Activated T-helper 1 cell treated with anti-CD3 and anti-CD28 coated beads, Interleukin-12 subunit alpha, Interleukin-12 subunit beta, Interleukin-2, Interleukin-4 antibody, amounts not matched to agents 30 ng/mL and 10 ng/mL and 1 ng/mL, durations not matched to agents 14 hours and 24 hours and 36 hours (primary cell): ENCODE measurements at places on chromosomes 1 and 21.

- DNase-seq = no peak
These were observed 22.6 kb downstream of the SLC5A9 start for GRCh38 chr1:48245106-48245505.

GRCh38 chr1:65209005-65209885, 61.2 kb downstream of the AK4 start:
- no peak for DNase-seq

DNA sequence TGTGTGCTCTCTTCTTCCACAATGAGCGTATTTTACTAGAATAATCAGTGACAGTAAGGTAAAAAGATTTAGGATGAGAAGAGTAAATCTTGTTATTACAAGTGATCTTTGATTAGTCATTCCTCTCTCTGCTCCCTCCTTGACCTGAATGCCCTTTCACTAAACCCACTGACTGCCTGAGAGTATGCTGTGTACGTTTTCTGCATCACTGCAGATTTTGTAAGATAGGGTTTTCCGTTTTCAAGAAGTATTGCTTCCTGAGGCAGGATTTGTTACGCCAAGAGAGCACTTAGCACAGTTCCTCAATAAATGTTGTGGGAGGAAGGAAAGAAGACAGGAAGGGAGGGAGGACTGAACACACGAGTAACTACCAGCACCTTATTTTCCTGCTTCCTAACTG, 7.7 kb upstream of the LAMB3 start:
- DNase-seq = no peak

GRCh38 chr21:27152996-27153395, 186.1 kb upstream of the ADAMTS5 start:
- no peak for DNase-seq

DNA sequence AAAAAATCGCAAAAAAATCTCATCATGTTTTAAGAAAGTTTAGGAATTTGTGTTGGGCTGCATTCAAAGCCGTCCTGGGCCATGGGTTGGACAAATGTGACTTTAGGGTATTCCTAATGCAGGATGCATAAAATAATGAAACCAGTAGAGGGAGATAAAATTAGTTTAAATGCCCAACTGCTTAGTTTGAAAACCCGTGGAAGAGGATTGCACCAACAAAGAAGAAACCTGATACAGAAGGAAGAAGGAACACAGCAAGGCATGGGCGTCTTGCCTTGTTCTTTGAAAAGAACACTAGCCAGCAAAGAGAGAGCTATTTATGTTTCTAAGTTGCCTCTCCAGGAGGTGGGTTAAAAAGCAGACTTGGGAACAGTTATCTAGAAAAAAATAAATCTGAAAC, 37.9 kb downstream of the WDR3 start:
- DNase-seq = no peak

GRCh38 chr1:55474168-55474786, 259.1 kb upstream of the USP24 start:
- DNase-seq = no peak

- no peak for DNase-seq
These were observed 2.4 kb downstream of the PAQR7 start for GRCh38 chr1:25873120-25873519.

DNA sequence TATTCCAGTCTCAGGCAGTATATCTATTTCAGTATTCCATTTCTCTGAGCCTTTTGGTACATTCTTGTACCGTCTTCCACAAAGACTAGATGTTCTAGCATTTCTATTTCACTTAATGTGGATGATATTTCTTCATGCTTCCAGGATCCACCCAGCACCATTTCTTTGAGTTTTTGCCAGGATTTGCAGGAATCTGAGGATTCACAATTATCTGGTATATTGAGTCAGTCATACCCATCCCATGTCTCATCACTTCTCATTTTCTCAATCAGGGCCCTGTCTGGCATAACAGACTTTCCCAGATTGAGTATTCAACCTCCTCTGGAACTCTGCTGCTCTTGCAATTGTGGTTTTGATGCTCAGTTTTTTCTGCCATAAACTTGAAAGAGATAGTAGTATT, 20.9 kb upstream of the COL11A1 start:
- no peak for DNase-seq

- DNase-seq = no peak
These were observed 69.3 kb downstream of the SPAG17 start for GRCh38 chr1:118115567-118116295.

DNA sequence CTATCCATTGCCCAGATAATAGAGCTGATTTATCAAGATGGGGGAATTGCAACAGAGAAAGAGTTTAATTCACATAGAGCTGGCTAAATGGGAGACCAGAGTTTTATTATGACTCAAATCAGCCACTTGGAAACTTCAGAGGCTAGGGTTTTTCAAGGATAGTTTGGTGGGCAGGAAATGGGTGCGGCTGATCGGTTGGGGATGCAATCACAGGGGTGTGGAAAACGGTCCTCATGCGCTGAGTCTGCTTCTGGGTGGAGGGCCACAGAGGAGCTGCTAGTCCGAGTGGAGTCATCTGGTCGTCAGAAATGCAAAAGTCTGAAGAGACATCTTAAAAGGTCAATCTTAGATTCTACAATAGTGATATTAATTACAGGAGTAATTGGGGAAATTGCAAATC, 32.0 kb upstream of the FAM89A start:
- no peak for DNase-seq

GRCh38 chr1:12130466-12131130, 36.2 kb upstream of the TNFRSF1B start:
- no peak for DNase-seq

DNA sequence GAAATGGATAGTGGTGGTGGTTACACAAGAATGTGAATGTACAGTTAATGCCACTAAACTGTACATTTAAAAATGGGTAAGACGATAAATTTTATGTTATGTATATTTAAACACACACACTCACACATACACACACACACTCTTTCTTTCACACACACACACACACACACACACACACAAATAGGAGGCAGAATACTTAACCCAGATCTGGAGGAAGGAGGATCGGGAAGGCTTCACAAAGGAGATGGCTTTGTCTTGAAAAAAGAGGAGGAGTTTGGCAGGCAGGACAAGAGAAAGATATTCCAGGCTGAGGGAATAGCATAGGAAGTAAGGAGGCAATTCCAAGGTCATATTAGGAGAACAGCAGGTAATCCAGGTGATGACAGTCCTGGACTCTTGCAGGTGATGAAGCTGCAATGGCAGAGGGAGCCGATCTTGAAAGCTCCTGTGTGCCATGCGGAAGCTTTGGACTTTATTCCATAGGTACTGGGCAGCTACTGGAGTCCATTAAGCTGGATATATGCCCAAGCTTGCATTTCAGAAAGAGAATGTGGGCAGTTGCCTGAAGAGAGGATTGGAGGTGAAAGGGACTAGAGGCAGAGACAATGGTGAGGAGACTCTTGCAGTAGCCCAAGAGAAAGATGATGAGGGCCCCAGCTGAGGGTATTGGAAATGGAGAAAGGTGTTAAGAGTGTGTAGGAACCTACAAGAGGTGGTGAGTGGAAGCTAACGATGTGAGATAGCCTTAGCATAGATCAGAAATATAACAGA, 15.4 kb upstream of the LYST start:
- DNase-seq = no peak

GRCh38 chr1:91036894-91037829, 15.3 kb upstream of the ZNF644 start:
- no peak for DNase-seq

- DNase-seq = no peak
These were observed 83.9 kb downstream of the ADAMTS1 start for GRCh38 chr21:26761174-26761915.

DNA sequence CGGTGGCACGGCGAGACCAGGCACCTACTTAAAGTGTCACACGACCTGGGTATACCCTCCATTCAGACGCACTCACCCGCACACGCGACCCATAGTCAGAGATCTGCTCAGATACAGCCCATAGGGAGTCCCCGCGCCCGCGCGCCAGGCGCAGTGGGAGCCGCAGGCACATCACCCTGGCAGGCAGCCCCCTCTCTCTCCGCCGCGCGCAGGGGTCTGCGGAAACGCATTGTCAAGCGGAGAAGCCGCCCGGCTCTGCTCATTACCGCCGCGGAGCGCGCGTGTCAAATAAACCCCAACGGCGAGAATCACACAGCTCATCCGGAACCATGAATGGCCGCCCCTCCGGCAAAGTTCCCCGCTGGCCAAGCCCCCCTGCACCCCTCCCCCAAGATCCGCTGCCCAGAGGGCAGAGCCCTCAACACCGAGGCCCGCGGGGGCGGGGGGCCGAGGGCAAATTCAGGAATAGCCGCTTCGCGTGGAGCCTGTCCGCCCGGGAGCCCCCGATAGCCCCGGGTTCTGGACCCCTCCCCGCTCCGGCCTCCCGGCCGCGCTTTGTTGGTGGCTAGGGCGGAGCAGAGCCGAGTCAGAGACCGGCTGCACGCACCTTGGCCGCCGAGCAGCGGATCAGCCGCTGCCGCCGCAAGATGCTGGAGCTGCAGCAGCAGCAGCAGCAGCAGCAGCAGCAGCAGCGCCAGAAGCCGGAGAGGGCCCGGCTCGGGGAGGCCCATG, 522 bp downstream of the LRP8 start:
- peak; percentile 47 for DNase-seq

GRCh38 chr1:43750083-43750482, 42.7 kb downstream of the ST3GAL3 start:
- DNase-seq = no peak

- no peak for DNase-seq
These were observed 79.0 kb upstream of the COA6 start for GRCh38 chr1:234294109-234294817.

DNA sequence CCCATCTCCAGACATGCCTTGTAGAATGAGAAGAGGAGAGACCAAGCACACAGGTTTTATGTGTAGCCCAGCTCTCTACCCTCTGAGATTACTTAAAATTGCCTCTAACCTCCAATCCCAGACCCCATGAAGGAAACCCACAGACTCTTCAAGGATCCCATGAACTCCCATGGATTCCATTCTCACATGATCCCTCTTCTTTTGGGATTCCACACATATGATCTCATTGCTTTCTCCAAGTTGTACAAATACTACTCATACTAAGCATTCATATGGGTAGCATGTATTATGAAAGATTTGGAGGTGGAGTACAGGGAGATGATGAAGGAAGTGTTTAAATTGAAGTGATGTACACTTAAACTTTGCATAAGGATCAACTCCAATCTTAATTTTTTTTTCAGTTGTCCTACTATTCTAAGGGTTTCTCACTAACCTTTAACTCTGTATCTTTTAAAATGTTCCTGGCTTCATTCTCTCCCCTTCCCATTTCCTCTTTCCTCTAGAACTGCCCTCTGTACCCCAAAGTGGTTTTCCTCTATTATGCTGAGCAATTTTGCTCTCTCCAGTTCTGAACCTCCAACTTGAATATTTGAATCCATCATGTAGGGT, 41.6 kb downstream of the MFSD2A start:
- no peak for DNase-seq

- peak; percentile 79 for DNase-seq
These were observed at the start of gene MX2 for GRCh38 chr21:41361786-41362604. MX2 (plus strand) TSS chr21:41362027; CDS start chr21:41376907, 14,880 bp downstream.

- DNase-seq = peak; percentile 66
These were observed 38.2 kb downstream of the SLC2A7 start for GRCh38 chr1:8987881-8988617.

DNA sequence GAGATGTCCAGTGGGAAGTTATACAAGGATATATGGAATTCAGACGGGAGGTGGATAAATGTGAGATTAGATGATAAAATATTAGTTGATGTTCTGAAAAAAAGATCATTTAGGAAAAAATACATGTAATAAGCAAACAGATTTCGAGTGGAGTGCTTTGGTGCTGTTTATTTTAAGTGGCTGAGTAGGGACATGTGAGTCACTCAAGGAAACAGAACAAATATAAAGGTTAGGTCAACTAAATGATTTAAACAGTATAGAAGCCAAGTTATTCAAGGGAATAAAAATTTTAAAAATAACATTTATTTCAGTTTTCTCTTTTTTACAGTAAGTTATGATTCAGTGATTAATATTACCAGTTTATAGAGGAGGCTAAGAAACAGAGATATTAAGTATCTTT, 1046.7 kb upstream of the B3GALT2 start:
- DNase-seq = no peak

DNA sequence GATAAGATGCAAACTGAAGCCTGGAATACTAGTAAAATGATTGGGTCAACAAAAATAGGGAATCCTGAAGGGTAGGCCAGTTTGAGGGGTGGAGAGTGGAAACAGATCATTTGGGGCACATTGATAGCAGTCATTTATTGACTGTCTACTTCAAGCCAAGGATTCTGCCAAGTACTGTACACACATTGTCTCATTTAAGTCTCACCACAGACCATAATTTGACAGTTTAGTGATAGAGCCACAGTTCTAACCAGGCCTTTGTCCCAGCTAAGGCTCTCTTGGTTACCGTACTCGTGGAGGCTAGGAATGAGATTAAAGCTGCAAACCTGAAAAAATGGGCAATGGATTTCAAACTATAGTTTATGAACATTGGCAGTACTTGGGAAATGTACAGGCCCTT, 11.2 kb downstream of the RBM15 start:
- DNase-seq = no peak

- no peak for DNase-seq
These were observed 1.4 kb upstream of the GJC2 start for GRCh38 chr1:228148196-228148861.

DNA sequence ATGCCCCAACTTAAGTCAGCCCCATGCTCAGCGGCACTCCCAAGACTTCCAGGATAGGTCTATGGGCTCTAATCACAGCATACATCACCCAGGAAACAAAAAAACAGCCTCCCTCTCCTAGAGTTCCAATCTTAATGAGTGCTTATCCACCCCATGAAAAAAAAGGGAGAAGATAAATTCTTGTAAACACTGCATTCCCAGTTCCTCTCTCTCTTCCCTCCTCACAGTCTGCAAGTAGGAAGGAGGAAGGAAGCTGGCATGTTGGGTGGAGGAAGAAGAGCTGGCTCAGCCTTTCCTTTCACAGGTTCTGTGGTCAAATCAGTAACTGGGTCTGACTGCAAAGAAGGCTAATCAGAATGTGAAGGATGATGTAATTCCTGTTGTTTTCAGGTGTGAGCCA, 69.9 kb upstream of the ZC3H11B start:
- DNase-seq = no peak

GRCh38 chr1:245825128-245825901, 670.5 kb downstream of the KIF26B start:
- DNase-seq = no peak

DNA sequence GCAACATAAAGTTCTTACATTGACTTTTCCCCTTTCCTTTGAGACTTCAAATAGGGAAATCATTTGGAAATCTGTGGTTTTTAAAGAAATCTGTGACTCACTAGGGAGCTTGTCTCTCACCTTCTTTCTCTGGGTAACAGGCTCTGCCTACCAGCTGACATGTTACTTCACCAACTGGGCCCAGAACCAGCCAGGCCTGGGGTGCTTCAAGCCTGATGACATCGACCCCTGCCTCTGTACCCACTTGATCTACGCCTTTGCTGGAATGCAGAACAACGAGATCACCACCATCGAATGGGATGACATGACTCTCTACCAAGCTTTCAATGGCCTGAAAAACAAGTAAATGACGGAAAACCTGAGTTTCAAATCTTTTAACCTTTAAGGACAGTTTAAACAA, 9.2 kb upstream of the CHIA start:
- no peak for DNase-seq

GRCh38 chr1:10646347-10646861, 150.0 kb downstream of the CASZ1 start:
- no peak for DNase-seq
